CD4-positive, alpha-beta T cell treated with Interleukin-2 at 100 ng/mL for 4 hours (primary cell): ENCODE measurements at places on chromosomes 5 and 9.

DNA sequence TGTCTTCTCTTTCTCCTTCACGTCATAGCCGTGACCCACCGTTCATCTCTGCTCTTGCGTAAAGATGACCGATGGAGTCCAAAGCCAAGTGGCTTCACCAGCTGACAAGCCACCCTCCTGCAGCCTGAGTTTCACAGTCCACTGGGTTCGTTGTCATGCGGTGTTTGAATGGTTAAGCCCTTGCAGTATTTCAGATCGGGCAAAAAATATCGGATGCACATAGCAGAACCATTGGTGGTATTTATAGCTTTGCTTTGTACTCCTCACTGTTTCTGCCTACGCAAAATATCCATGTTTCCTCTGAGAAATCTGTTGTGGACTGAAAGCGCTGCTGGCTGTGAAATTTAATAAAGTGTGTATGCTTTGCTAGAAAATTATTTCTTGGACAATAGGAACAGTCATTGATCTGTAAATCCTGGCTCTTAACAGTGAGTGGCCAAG is 34.5 kb upstream of the NCS1 start:
- DNase-seq = no peak

GRCh38 chr5:132257131-132258101 is at the start of gene PDLIM4:
Gene PDLIM4 (plus strand): TSS chr5:132257696. CDS start chr5:132257735, 39 bp downstream.
- no peak for DNase-seq

- no peak for DNase-seq
These were observed 18.1 kb downstream of the OCLN start for GRCh38 chr5:69510694-69511093.

DNA sequence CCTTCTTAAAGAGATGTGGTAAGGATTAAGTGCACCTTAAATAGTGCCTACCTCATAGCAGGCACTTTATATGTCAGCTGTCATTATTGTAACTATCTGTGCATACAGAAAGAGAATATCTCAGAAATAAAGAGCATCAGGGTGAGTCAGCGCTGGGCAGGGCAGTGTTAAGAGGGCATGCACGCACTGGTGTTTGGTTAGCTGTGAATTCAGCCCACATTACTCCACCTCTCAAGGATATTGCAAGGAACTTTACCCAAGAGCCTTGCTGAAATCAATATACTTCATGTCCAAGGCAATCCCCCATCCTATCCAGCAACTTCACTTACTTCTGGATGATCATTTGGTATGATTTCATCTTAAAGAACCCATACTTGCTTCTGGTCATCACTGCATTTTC is 300.9 kb downstream of the NTRK2 start:
- DNase-seq = no peak

DNA sequence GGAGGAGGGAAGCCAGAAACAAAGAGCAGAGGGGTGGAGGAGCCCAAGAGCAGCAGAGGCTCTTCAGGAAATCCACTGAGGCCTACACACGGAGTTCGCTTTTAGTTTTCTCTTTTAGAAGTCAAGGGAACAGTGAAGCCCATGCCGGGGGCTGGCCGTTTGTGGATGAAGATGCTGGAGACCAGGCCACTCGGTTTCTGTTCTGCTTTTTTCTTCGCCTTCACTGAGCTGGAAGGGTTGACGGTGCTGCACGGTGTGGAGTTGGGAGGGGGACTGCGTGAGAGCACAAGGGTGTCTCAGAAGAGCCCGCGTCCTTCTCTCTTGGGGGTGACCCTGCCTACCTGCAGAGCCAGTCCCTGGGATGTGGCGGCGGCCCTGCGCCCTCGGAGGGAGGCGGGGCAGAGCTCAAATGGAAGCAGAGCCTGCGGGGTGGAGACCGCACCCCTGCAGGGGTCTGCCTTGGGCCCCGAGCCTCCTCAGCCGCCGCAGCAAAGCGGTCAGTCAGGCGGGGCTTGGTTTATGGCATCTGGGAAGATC is 68.5 kb upstream of the CACNA1B start:
- DNase-seq = no peak

DNA sequence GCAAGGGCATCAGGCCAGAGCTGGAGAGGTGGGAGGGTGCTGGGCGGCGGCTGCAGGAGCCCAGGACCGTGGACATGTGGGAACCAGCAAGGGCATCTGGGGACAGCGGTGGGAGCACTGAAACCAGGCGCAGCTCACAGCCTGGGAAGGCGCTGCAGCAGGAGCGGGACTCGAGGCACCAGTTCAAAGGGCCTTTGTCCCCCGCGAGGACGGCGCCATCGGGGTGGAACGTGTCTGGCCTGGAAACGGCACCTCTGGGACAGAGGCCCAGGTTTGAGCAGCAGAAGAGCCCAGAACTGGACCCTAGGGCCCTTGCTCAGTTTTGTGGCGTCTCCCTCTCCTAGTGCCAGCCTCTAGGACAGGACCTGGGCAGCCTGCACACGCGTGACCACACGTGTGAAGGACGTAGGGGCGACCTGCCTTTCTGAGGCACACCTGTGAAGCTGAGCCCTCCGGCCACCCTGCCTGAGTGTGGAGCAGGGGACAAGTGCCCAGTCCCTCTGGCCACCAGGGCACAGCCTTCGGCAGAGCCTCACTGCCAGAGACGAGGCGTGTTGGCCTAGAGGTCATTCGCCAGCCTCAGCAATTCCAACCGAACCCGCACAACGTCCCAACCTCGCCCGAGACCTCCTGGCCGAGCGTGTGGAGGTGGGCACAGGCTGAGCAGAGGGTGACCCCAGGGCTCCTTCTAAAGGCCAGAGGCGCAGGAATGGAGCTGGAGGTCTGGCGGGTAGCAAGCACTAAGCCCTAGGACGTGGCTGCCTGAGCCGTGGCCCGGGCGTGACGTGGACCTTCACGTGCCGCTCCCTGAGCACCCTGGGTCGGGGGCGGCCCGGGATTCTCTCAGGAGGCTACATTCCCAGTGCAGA is 2.2 kb upstream of the TMEM210 start:
- DNase-seq = no peak

GRCh38 chr5:172602783-172603231 is 38.3 kb upstream of the NEURL1B start:
- no peak for DNase-seq

DNA sequence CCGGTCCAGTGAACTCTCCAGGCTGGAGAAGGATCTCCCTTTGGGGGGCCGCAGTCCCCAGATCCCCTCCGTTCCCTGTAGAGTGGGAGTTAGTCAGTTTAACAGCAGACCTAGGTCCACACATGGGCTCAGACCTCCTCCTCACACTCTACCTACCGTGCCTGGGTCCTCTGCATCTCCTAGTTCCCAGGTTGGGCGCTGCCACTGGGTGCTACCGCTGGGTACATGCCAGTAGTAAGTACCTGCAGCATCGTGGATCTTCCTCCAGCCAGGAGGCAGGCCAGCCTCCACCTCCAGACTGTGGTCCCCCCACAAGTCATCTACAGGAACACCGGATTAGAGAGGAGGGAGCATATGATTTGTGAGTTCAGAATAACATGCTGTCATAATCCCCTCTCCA is 802 bp downstream of the APBB3 start:
- DNase-seq = no peak

DNA sequence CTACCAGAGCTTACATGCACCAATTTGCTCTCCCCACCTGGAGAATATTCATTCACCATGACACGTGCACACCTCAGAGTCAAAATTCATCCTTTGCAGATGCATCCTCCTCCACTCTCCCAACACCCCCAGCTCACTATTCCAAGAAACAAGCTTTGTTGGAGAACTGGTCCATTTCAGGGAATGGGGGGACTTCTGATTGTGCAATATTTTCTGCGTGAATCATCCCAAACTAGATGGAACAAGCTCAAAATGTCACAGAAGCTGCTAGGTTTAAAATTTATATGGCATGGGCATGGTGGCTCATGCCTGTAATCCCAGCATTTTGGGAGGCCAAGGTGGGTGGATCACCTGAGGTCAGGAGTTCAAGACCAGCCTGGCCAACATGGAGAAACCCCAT is 3.6 kb downstream of the GLDC start:
- no peak for DNase-seq

GRCh38 chr9:133119846-133120500 is 1.1 kb downstream of the RALGDS start:
- no peak for DNase-seq

DNA sequence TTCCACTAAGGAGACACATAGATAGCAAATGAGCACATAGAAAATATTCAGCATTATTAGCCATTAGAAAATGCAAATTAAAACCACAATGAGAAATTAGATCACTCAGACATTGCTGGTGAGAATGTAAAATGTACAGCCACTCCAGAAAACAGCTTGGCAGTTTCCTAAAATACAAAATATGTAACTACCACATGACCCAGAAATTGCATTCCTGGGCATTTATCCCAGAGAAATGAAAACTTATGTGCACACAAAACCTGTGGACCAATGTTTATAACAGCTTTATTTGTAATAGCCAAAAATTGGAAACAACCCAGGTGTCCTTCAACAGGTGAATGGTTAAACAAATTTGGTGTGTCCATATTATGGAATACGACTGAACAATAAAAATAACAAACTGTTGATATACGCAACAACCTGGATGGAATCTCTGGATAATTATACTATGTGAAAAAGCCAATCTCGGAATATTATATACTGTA is 34.8 kb upstream of the SHC3 start:
- no peak for DNase-seq

DNA sequence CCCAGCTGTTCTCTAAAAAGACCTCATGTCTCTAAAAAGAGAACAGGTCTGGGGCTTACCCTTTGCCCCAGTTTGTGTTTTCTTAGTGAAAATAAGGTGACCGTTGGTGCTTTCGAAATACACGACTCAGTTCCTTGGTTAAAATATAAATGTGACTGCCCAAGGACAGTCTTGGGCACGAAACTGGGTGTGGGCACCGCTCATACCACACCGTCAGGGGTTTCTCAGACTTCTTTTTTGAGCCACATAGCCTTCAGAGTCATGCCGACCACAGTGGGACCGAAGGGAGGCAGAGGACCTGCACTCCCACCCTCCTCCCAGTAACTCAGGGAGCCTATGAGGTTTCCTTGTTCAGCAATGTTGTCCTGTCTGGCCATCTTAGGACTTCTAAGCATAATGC is 6.5 kb downstream of the SNX18 start:
- DNase-seq = no peak

- DNase-seq = no peak
These were observed 6.4 kb upstream of the EEIG1 start for GRCh38 chr9:127987103-127987614.

GRCh38 chr9:4494332-4494731 is 4.1 kb downstream of the SLC1A1 start:
- no peak for DNase-seq

GRCh38 chr5:103243665-103244064 is 14.9 kb upstream of the MACIR start:
- DNase-seq = no peak

DNA sequence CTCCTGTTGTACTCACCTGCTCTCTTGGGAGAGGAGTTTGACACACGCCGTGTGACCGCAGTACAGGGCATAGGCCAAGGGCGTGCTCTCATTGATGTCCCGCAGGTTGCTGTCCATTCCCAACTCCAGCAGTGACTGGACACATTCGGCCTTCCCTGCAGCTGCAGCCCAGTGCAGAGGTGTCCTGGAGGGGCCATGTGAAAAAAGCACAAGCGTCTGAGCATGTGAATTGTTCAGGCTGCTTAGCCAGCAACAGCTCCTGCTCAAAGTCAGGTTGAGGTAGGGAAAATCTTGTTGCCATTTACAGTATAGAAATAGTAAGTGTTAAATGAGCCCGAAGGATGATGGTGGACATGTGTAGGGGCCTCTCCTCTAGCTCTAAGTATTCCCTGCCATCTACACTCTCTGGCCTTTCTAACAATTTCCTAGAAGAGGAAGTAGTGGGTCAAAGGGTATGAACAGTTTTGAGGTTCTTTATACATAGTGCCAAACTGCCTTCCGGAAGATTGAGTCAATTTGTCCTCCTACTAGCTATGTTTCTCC is 116.5 kb downstream of the ANKRD55 start:
- DNase-seq = no peak

DNA sequence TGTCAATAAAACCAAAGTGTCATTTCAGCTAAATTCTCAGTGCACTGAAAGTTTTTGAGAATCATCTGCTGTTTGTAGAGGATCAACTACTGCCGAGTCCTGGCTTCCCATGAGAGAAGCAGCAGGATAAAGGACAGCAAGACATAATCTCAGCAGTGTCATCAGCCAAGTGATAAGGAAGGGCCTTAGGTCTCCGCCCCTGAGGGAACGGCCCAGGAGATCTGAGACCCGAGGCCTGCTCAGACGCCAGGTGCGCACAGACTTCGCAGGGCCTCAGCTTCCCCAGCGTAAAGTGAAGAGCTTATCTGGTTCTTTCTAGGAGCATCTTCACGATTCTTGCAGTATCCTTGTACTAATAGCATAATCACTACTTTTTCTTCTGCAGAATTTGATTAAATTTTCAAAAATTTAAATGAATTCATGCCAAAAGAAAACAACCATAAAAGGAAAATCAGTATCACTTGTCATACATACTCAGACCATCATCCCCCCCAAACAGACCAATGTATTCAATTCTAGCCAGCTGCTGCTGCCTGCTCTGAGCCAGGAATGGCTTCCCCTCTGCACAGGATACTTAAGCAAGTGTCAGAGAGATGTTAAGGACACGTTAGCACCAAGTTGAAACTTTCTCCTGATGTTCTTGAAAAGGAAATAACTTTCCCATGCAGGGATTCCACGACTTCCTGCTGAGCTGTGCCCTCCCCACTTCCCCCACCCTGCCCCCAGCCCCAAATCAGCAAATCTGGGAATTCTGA is 2.2 kb downstream of the GFPT2 start:
- DNase-seq = no peak

DNA sequence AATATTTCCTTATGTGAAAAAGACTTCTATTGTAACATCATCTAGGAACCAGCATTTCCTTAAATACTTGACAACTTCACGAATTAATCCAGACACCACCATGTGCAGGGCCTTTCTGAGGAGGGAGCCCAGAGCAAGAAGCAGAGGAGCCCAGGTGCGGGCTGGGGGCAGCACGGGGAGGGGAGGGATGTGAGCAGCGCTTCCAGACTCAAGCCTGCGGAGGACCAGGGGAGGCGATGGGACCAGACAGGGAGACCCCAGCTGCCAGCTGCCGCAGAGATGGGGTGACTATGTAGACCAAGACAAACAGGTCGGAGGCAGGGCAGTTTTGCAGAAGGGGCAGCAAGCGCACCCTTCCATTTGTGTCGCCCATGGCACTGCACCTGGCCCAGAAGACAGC is 596.1 kb downstream of the IRX1 start:
- no peak for DNase-seq

GRCh38 chr9:5122116-5122515 is 63.3 kb downstream of the INSL6 start:
- no peak for DNase-seq
